Breast epithelium (tissue), 4 donors: ENCODE measurements at places on chromosomes 1 and 21. TPM values are rescaled to one million over a fixed set of nuclear protein-coding genes. Genes with fewer than 3 reads are reported as not detected.

Gene CDK18
- 12.3 TPM for total RNA-seq

DNA sequence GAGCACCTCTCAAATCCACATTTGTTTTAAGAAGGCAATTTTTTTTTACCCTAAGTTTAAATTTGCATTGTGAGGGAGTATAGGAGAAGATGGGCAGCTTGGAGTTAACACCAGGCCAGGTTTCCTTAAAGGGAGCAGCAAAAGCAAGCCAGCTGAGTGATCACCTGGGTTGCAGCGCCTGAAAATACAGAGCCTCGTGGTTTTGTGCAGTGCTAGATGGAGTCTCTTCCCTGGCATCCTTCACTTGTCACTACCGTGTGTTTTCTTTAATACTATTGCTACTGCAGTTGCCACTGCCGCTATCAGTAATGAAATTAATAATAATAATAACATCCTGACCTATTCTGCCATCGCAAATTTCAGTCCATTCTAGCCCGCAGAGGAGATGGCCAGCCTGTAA, 35.2 kb upstream of the VAV3 start:
- no peaks in the 10 kb centered on the region for H3K4me1 ChIP-seq
- DNase-seq: no peak
- peak overlapping the region; percentile 20 for H3K27ac ChIP-seq
- no peaks in the 10 kb centered on the region for H3K36me3 ChIP-seq

- H3K27me3 ChIP-seq: no peaks in the 10 kb centered on the region
- H3K4me3 ChIP-seq: no peak overlapping the region
- H3K27ac ChIP-seq: no peak overlapping the region
- no peaks in the 10 kb centered on the region for H3K4me1 ChIP-seq
- H3K36me3 ChIP-seq: no peaks in the 10 kb centered on the region
- no peak for DNase-seq
These were observed 6.8 kb upstream of the EFCAB14 start for GRCh38 chr1:46725736-46726108.

- H3K36me3 ChIP-seq: no peaks in the 10 kb centered on the region
- no peaks in the 10 kb centered on the region for H3K27me3 ChIP-seq
- H3K4me1 ChIP-seq: no peaks in the 10 kb centered on the region
- no peak for DNase-seq
These were observed 44.0 kb downstream of the IGSF21 start for GRCh38 chr1:18151436-18152122.

GRCh38 chr1:17056551-17056950, 2.7 kb upstream of the SDHB start:
- H3K36me3 ChIP-seq: no peaks in the 10 kb centered on the region
- peaks cover 11% of the 10 kb centered on the region for H3K4me1 ChIP-seq
- H3K4me3 ChIP-seq: no peak overlapping the region

DNA sequence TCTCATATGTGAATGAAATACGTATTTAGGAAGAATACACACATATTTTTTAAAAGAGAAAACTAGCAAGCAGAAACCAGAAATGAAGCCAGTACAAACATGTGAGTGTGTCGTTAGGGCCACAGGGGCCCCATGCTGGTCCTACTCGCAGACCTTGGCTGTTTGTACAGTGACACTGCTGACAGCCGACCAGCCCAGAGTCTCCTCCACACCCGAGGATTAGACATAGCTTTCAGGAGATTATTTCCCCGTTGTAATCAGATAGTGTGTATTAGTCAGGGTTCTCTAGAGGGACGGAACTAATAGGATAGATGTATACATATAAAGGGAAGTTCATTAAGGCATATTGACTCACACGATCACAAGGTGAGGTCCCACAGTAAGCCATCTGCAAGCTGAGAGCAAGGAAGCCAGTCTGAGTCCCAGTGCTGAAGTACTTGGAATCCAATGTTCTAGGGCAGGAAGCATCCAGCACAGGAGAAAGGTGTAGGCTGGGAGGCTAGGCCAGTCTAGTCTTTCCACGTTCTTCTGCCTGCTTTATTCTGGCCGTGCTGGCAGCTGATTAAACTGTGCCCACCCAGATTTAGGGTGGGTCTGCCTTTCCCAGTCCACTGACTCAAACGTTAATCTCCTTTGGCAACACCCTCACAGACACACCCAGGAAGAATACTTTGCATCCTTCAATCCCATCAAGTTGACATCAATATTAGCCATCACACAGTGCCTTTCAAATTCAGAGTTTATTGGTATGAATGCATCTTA, 51.2 kb downstream of the DIP2A start:
- no peak for DNase-seq
- H3K4me1 ChIP-seq: no peaks in the 10 kb centered on the region
- H3K36me3 ChIP-seq: no peaks in the 10 kb centered on the region

DNA sequence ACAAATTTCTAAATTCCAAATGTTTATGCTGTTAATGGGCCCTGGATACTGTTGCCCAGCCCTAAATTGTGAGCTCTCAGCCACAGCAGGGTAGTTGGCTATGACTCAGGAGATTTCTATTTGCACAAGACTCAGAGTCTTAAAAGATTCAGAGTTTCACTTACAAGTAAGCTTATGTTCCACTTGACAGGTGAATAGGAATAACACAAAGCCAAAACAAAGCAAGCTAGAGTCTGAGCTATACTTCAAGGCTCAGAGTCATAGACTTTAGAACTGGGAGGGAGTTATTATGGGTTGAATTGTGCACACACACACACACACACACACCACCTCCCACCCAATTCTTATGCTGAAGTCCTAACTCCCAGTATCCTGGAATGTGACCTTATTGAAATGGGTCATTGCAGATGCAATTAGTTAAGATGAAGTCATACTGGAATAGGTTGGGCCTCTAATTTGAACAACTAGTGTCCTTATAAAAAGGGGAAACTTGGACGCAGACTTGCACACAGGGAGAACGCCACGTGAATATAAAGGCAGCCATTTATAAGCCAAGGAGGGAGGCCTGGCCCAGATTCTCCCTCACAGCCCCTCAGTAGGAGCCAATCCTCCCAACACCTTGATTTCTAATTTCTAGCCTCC, 30.2 kb downstream of the PRDX6 start:
- H3K36me3 ChIP-seq: no peaks in the 10 kb centered on the region
- no peaks in the 10 kb centered on the region for H3K27me3 ChIP-seq
- H3K4me3 ChIP-seq: no peak overlapping the region
- H3K27ac ChIP-seq: no peak overlapping the region

DNA sequence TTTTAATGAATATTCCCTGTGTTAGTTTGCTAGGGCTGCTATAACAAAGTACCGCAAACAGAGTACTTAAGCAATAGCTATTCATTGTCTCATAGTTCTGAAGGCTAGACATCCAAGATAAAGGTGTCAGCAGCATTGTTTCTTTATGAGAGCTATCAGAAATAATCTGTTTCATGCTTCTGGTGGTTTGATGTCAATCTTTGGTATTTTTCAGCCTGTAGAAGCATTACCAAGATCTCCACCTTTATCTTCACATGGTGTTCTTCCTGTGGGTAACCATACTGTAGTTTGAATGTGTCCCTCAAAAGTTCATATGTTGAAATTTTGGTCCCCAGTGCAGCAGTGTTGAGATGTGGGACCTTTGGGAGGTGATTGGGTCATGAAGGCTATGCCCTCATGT, 7.4 kb downstream of the RBM11 start:
- H3K4me3 ChIP-seq: no peak overlapping the region
- H3K4me1 ChIP-seq: no peaks in the 10 kb centered on the region
- H3K27me3 ChIP-seq: no peaks in the 10 kb centered on the region
- H3K36me3 ChIP-seq: no peaks in the 10 kb centered on the region
- no peak for DNase-seq

Gene CLDN14
- total RNA-seq: not detected

GRCh38 chr1:237119091-237119490, 77.1 kb downstream of the RYR2 start:
- H3K4me1 ChIP-seq: no peaks in the 10 kb centered on the region
- no peaks in the 10 kb centered on the region for H3K36me3 ChIP-seq
- no peak overlapping the region for H3K4me3 ChIP-seq
- DNase-seq: no peak

DNA sequence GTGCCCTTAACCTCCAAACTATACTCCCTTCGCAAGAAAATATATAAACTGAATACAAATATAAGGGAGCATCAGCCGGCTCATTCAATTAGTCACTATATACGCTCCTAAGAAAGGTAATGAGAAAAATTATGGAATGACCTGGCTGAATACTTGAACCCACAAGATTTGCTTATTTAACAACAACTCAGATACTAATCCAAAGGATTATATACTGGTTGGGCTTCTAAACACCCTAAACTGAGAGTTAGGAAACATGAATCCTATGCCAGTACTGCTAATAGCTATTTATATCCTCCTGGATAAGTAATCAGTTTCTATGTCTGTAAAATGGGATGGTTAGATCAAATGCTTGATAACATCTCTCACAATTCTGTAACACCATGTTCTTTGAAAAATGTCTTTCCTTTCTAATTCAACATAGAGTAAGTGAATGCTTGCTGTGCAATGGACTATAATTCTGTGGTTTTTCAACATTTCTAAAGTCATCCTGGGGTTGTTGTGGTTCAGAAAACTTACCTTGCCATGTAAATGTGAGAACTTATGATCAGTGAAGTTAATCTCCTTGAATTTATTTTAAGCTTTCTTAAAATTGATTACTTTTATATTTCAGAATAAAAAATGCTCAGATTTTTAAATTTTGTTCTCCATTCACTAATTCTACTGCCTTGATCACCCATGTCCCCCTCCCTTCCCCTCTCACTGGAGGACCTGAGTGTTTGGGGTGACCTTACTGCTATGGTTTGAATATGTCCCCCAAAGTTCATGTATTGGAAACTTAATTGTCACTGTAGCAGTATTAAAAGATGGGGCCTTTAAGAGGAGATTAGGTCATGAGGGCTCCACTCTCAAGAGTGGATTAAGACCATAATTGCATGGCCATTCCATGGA, 14.5 kb downstream of the DUSP10 start:
- H3K27ac ChIP-seq: no peak overlapping the region
- no peaks in the 10 kb centered on the region for H3K27me3 ChIP-seq
- H3K36me3 ChIP-seq: no peaks in the 10 kb centered on the region
- H3K4me1 ChIP-seq: no peaks in the 10 kb centered on the region

DNA sequence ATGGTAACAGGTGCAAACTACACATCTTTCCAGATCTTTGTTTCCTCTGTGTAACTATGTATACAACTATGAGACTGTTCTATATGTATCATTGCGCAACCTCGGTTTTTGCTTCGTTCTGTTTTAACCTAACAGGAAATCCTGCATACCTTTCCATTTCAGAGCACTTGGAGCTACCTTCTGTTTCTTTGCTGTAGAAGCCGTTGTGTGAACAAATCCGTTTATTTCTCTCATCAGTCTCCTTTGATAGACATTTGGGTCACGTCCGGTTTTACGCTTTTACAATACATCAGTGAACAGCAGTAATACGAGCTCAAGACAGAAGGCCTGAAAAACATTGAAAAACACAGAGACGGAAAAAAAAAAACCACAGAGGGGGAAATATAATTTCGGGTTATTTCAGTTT, 10.5 kb downstream of the ATP5IF1 start:
- peak overlapping the region; percentile 79 for H3K27ac ChIP-seq
- peak overlapping the region; percentile 59 for H3K4me3 ChIP-seq
- H3K27me3 ChIP-seq: no peaks in the 10 kb centered on the region
- DNase-seq: no peak
- no peaks in the 10 kb centered on the region for H3K36me3 ChIP-seq
- H3K4me1 ChIP-seq: peaks cover 9% of the 10 kb centered on the region

- no peak overlapping the region for H3K4me3 ChIP-seq
- H3K4me1 ChIP-seq: no peaks in the 10 kb centered on the region
- DNase-seq: no peak
These were observed 117.3 kb downstream of the AJAP1 start for GRCh38 chr1:4771721-4772120.

- H3K36me3 ChIP-seq: no peaks in the 10 kb centered on the region
- peaks cover under 1% of the 10 kb centered on the region for H3K27me3 ChIP-seq
- H3K4me1 ChIP-seq: no peaks in the 10 kb centered on the region
- DNase-seq: no peak
- peak overlapping the region; percentile 73 for H3K4me3 ChIP-seq
- peak overlapping the region; percentile 91 for H3K27ac ChIP-seq
These were observed 30.7 kb upstream of the RNF187 start for GRCh38 chr1:228456252-228457016.

Gene GPX7
- 17.8 TPM for total RNA-seq

GRCh38 chr1:13498553-13498952, 15.2 kb downstream of the LRRC38 start:
- no peak overlapping the region for H3K27ac ChIP-seq
- no peaks in the 10 kb centered on the region for H3K36me3 ChIP-seq
- DNase-seq: no peak
- H3K4me1 ChIP-seq: no peaks in the 10 kb centered on the region
- H3K27me3 ChIP-seq: no peaks in the 10 kb centered on the region

Gene DPYD
- 56.4 TPM for total RNA-seq

DNA sequence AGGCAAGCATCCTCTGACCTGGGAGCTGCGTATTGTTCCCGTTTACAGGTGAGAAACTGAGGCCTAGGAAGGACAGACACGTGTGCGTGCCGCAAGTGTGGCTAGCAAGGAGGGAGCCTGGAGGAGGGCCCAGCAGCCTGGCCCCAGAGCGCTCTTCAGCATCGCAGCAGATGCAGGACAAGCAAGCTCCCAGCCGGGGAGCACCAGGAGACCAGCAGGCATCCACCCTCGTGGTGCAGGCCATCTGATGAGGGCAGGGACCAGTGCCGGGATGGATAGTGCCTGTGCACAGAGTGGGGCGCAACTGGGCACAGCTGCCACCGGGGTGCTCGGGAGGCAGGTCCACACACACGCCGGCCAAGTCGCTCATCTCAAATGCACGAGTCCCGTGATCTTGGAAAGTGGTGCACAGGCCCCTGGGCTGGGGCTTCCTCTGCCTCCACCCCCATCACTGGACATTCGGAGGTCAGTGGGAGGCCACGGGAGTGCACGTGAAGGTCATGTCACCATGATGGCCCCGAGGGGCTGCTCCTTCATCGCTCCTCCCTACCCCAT, 55.1 kb downstream of the COL18A1 start:
- H3K27ac ChIP-seq: no peak overlapping the region
- H3K4me1 ChIP-seq: peaks cover 8% of the 10 kb centered on the region
- no peak overlapping the region for H3K4me3 ChIP-seq
- no peaks in the 10 kb centered on the region for H3K27me3 ChIP-seq

Gene CELA2B
- total RNA-seq: not detected

Gene PM20D1
- 0.33 TPM for total RNA-seq

Gene LENEP
- not detected for total RNA-seq

DNA sequence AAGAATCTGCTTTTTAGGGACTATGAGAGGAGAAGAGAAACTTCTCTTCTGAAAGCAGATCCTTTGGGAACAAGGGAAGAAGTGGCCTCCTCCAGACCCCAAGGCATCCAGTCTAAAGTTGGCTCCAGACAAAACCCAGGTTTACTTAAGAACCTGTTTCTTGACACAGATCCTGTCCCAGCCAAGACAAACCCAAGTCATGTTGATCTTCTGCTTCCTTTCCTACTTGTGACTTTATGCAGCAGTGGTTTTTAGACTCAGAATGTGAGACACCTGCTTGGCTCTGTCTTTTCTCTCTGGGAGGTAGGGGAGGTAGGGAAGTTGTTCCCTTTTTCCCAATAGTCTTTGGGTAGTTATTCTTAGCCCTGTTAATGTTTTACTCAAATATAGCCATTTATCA, 38.3 kb downstream of the ELAPOR1 start:
- H3K4me3 ChIP-seq: no peak overlapping the region
- no peaks in the 10 kb centered on the region for H3K4me1 ChIP-seq
- H3K27ac ChIP-seq: peak overlapping the region; percentile 79
- H3K27me3 ChIP-seq: no peaks in the 10 kb centered on the region
- DNase-seq: no peak

GRCh38 chr1:169527001-169527400, 41.3 kb upstream of the SLC19A2 start:
- H3K4me3 ChIP-seq: no peak overlapping the region
- no peaks in the 10 kb centered on the region for H3K36me3 ChIP-seq
- H3K27ac ChIP-seq: peak overlapping the region; percentile 93
- no peaks in the 10 kb centered on the region for H3K27me3 ChIP-seq

GRCh38 chr1:43359696-43360095, 915 bp downstream of the CDC20 start:
- no peaks in the 10 kb centered on the region for H3K36me3 ChIP-seq
- no peak overlapping the region for H3K4me3 ChIP-seq
- H3K4me1 ChIP-seq: peaks cover 3% of the 10 kb centered on the region
- no peak for DNase-seq
- no peaks in the 10 kb centered on the region for H3K27me3 ChIP-seq

Gene S100A16
- total RNA-seq: 52.0 TPM

Gene TNFAIP8L2
- 5.7 TPM for total RNA-seq
